ENCODE measurements at places on chromosomes 2 and 18.

- no peak for DNase-seq
These were observed 10.4 kb downstream of the SLC19A3 start for GRCh38 chr2:227707390-227707789.

DNA sequence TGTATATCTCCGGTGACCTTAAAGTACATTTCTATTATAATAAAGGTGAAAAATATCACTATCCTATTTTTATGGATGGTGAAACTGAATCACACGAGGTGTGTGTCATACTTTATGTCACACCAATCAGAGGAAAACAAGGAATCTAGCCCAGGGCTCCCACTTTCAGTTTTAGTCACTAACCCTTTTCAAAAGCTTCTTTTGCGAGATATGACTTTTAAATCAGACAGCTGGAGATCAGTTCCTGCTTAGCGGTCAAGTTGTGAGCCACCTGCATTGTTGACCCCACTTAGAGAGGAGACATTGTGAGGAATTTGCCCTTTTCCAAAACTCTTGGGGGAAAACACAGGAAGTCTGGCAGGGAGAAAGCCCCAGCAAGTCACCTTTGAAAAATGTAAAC, 70.5 kb downstream of the CPS1 start:
- DNase-seq = no peak

DNA sequence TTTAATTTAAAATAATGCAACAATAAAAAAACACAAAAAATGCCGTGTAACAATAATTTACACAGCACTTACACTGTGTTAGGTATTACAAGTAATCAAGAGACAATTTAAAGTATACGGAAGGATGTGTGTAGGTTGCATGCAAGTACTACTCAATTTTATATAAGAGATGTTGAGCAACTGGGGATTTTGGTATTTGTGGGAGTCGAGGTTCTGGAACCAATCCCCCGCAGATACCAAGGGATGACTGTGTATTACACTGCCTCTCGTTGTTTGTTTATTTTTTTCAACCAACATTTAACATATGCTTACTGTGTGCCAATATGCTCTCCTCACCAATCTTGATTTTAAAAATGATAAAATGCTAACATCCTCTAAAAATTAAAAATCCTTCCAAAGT, 24.8 kb downstream of the MAP3K2 start:
- no peak for DNase-seq

- peak; percentile 27 for DNase-seq
These were observed 820.0 kb upstream of the NXPH2 start for GRCh38 chr2:139600166-139600565.

DNA sequence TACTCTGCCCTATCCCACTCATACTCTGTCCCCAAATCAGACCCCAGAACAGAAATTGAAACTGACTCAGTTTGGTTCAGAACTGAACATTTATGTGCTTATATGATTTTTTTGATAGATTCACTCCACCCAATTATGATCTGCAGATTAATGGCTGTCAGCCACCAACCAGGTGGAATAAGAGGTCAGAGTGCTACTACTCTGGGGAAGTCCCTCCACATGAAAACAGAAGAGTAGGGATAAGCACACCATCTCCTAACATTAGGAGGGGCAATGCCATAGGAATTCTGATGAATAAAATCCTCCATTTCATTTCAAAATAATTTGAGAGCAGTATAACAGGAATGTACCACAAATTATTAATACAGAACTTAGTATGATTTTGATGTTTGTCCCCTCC, 36.3 kb upstream of the UGP2 start:
- DNase-seq = no peak

- no peak for DNase-seq
These were observed 22.4 kb downstream of the TET3 start for GRCh38 chr2:74007121-74007520.

- DNase-seq = no peak
These were observed 25.1 kb downstream of the MARCHF7 start for GRCh38 chr2:159737292-159737916.

DNA sequence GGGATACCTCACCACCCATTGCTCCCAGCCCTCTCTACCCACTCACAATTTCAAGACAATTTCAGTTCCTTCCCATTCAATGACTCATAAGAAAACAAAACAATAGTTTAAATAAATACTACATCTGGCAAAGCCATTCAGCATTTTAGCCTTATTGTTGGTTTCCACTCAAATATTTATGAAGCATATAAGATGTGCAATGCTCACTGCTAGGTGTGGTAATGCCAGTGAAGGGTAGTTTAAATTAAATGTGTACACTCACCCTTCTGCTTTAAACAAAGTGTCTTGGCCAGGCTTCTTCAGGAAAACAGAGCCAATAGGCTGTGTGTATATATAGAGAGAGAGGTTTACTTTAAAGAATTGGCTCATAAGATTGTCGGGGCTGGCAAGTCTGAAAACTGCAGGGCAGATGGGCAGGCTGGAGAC, 37.0 kb downstream of the INO80C start:
- no peak for DNase-seq

GRCh38 chr18:28147674-28148171, 29.2 kb downstream of the CDH2 start:
- no peak for DNase-seq

DNA sequence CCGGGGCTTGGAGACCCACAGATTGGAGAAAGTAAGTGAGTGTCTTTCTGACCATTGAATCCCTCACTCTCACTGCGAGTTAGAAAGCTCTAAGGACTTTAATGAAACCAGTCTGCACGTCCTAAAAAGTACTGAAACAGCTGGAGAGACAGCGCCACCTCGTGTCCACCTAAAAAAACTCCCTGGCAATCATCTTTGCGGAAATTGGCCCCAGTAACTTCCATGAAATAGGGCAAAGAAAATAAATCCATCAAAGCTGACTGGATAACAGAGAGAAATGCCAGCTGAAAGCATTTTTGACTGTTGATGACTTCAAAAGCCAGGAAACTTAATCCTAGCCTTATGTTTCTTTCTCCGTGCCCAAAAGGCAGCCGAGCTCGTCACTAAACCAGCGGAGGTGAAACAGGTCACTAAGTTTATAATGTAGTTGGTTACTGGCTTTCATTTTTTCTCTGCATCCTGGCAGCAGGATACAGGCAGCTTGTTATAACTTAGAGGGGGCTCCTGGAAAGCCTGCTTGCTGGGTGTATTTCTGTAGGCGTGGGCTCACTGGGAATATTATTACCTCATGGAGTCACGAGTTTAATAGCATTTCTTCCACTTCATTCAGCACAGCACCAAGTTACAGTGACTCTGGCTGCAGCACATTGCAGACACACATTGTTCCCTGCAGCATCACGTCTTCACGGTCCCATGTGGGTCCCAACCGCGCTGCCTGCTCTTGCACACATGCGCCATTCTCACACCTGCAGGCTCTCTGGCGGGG, 266.5 kb downstream of the HRH4 start:
- DNase-seq = peak; percentile 92

- peak; percentile 37 for DNase-seq
These were observed 48.4 kb upstream of the STAM2 start for GRCh38 chr2:152223977-152224376.

GRCh38 chr2:112175333-112175732, 37.1 kb downstream of the FBLN7 start:
- DNase-seq = no peak

GRCh38 chr2:102843764-102844443, 82.1 kb downstream of the TMEM182 start:
- DNase-seq = no peak

DNA sequence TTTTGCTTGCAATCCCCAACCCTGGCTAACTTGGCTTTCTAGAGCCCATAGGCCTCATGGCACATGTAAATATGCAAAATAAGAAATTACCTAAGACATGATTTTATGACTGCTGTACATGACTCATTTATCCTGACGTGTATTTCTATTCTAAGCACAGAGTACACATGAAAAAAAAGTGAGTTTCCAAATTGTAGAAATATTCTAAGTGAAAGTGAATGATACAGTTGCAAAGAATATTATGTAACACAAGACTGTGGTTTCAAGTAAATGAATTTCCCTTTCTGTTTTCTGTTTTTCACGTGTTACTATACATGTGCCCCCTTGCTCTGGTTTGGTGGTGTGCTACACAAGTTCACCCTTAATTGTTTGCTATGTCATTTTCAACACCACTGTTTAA, 162.4 kb downstream of the LRP1B start:
- no peak for DNase-seq

- DNase-seq = no peak
These were observed 21.4 kb downstream of the KCNS3 start for GRCh38 chr2:17899871-17900270.

DNA sequence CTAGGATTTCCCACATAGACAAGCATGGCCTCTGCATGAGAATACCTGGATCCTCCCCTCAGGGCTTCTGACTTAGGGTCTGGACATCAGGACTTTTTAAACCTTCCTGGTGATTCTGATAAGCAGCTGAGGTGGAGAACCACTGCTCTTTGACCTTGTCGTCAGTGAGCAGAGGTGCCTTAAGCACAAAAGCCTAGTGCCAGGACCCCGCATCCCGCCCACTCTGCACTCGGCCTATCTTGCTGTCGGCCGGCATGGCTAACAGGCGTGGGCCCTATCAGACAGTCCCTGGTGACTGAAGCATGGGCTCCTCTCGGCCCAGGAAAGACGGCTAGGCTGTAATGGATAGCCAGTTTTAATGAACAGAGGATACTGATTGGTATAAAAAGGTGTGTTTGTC, 6.2 kb downstream of the ANKRD23 start:
- no peak for DNase-seq

GRCh38 chr2:40935349-40935748, 483.5 kb upstream of the SLC8A1 start:
- peak; percentile 45 for DNase-seq

GRCh38 chr2:36387258-36387916, 31.8 kb downstream of the CRIM1 start:
- no peak for DNase-seq

GRCh38 chr2:166351319-166351718, 24.4 kb downstream of the SCN9A start:
- DNase-seq = peak; percentile 34

GRCh38 chr2:230473378-230473777, 57.4 kb downstream of the SP100 start:
- DNase-seq = no peak

DNA sequence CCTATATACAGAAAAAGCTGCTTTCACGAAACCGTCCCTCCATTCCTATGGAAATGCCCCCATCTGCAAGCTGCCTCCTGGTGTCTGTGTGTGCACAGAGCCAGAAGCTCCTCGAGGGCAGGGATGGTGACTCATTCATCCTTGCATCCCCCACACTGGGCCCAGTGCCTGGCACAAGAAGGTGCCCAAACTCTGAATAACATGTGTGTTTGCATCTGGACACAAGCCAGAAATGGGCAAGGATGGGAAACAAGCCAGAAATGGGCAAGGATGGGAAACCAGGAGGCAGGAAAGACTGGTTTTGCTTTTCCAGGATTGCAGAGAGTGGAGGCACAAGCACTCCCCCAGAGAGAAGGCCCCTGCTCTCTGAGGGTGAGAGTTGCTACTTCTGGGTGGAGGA, 313.9 kb downstream of the CELF4 start:
- no peak for DNase-seq

- DNase-seq = no peak
These were observed 396.0 kb downstream of the ERBB4 start for GRCh38 chr2:212142631-212143030.

DNA sequence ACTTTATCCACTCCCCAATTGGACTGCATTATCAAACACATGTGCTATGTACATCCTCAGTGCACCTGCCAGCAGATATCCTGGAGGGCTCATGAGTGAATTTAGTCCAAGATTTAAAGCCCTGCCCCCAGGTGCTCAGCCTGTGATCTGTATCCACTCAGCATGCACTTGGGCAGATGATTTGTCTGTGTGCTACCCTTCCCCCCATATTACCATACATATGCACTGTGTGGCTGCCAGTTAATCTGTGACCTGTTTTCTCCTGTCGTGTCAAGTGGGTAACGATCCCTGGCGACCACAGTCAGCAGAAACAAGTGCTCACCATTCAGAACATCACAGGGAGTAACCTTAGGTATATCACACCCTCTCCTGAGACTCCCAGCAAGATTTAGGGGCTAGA, 10.2 kb downstream of the NAGK start:
- no peak for DNase-seq

DNA sequence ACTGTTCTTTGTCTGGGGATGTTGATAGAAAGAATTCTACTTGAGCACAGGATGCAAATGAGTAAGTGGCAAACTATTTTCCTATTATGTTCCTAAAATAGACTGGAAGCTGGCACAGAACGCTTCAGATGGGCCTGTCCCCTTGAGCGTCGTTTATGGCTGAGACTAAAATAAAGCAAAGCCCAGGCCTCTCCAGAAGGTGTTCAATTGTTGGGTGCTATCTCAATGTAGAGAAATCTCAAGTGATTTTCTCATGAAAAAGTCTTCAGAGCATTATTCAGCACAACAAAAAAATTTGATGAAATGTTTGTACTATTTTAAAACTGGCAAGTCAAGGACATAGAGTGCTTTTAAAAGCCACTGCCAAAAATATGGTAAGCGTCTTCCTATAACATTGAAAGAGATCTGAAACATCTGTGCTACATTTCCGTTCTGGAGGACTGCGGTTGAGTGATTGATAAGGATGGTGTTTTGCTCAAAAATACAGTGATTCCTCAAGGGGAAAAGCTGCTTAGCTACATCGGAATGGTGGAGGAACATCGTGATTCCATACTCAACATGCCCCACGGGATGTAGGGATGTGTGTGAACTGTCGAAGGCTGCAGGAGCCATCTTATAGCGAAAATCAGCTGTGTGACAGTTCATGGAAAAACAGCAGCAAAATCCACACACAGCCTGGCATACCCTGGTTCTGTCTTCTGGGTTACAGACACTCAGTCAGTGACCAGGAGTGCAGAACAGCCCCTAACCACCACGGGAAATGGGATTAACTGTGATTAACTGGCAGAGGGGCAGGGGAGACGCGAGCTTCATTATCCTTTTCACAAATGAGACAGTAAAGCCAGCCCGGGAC, 10.4 kb upstream of the LRRFIP1 start:
- DNase-seq = peak; percentile 92
